ENCODE measurements at places on chromosomes 2 and 18. TPM values are rescaled to one million over a fixed set of nuclear protein-coding genes. Genes with fewer than 3 reads are reported as not detected.

LBX2 gene
- 0.59 TPM for total RNA-seq

- DNase-seq, result no peak
Observed at GRCh38 chr2:33605056-33605455, 6.0 kb upstream of the FAM98A start.

PTPN2 gene
- 17.6 TPM for total RNA-seq

- DNase-seq, result no peak
Observed at GRCh38 chr2:5970347-5970746, 278.2 kb downstream of the SOX11 start.

GRCh38 chr2:234206738-234207137 is 156.2 kb downstream of the SPP2 start:
- DNase-seq, result no peak

C2orf15 gene
- total RNA-seq, result not detected

DNA sequence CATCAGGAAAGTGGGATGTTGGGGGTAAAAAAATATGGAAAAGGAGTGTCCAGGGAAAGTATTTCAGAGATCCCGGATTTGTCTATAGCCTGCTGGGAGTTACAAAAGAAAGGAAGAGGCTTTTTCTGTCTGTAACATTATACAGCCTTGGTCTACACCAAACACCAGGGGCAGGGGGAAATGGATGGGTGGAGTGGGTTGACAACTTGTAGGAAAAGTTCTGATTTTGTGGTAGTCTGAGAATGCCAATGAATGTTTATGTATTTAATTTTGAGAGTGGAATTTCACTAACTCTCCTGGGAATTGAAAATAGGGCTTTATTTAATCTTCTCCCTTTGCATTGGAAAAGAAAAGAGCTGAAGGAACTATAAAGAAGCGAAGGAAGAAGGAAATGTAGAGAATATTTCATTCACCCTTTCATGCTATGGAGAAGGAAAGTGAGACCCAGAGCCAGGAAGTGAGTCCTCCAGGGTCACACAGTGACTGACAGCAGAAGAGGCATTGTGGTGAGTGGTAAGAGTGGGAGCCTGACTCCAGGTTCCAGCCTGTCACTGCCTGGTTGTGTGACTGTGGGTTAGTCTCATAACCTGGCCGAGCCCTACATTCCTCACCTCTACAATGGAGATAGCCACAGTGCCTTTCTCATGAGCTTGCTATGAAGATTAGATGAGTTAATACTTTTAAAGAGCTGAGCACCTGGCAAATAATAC is 346.3 kb upstream of the TNP1 start:
- no peak for DNase-seq

MC4R gene
- total RNA-seq, result not detected

- no peak for DNase-seq
Observed at GRCh38 chr18:26356045-26356785, 130.0 kb downstream of the TAF4B start.

GRCh38 chr2:88027697-88028389 is 11.5 kb upstream of the RNU2-63P start:
- no peak for DNase-seq

DNA sequence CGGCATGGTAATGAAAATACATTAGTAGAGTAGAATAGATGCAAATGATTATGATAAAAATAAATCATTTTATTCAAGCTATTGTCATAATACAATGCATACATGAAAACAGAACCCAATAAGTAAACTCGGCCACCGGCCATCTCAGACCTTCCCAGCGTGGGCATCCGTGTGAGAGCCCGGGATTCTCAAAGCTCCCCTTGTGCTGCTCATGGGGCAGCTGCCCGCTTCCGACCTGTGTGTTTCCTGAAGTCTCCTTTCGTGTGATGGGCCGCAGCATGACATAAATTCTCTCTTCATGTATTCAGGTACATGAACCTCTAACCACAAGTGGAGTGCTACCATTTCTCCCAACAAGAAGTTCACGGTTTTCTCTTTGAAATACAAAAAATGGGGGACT is 13.5 kb upstream of the CNDP2 start:
- DNase-seq, result no peak

CACNB4 gene
- total RNA-seq, result 0.04 TPM

DNA sequence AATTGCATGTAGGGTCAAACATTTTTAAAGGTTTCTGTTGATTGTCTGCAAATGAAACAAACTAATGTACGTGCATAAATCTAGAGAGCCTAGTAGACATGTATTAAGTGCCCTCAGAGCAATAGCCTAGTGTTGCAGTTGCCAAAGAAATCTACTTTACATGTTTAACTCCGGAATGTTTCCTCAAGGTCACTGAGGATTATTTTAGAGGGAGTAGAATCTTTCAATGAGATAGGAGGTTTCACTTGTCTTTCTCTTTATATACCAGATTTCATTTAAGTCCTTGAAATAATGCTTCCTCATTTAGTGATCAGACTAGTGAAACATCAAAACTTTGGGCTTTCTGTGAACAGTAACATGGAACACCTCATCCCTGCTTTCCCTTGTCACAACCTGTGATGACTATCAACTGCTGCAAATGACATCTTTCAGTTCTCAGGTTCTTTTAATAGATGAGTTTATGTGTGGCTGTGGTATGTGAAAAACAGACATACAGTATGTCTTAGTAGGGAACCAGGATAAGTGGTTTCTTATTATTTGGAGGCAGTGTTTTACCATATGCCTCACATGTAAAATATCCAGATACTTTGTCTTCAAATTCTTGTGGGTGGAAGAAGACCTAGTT is 5.5 kb downstream of the UBE2E3 start:
- DNase-seq, result no peak

DNA sequence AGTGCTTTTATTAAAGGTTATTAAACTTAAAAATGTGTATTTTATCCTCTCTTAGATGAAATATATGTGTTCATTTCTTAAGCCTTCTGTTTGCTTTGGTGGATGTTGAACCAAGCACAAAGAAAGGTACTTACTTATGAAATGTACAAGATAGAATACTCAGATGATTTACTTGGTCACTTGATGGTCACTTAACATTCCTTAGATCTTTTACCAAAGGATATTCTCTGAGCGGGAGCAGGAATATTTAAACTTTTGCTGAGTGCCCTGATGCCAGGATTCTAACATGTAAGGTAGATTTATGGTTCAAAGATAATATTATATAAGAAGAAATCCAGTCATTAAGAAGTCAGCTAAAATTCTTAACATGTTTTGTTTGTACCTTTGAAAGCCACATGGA is 193.5 kb upstream of the ZEB2 start:
- no peak for DNase-seq

- DNase-seq, result no peak
Observed at GRCh38 chr2:239695106-239695727, 294.4 kb upstream of the HDAC4 start.

DNA sequence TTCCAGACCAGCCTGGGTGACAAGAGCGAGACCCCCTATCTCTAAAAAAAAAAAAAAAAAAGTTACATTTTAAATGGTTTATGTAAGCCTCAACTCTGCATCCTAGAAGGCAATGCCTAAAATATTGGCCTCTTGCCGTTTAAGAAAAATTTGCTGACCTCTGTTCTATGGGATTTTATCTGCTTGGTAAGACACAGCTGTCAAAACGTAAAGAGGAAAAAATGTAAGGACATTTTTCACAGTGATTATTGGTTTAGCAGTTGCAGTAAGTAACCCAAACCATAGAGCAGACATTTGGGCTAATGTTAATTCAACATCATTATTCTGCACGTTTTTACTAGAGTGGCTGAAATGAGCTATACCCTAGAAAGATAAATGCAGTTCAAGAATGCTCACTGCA is 14.4 kb upstream of the E2F6 start:
- no peak for DNase-seq

- no peak for DNase-seq
Observed at GRCh38 chr2:104502901-104503300, 351.0 kb upstream of the POU3F3 start.

DNA sequence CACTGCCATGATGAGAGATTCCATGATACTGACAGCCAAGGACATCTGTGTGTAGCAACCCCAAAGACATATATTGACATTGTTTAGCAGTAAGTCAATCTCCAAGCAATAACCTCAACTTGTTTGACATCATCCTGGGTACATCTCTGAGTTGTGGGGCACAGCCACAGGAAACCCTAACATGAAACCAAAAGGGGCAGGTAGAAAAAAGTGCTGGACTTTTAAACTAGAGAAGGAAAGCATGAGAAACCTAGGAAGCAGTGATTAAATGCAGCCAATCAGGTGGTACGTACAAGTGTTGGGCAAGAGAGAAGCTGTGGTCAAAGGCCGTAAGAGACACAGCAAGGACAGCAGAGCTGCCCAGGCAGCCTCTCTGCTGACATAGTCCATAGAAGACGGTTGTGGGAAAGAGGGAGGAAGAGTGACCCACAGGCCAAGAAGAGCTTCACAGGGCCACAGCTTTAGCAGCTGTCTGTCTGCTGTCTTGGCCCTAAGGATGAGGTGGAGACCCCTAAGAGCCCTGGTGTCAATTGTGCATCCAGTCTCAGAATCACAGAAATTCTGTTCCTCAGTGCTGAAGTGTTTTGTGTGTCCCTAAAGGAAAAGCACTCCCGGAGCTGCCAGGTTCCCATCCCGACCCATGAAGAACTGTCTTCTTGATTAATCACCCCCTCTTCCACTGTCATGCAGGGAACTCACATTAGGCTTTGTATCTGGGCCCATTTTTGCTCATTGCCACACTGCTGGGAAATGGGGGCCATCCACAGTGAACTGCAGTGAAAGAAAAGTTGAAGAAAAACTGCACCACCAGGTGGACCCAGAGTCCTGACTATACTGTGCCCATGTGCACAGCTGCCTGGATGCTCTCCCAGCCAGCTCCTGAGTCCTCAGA is 25.4 kb upstream of the CHN1 start:
- DNase-seq, result no peak

- no peak for DNase-seq
Observed at GRCh38 chr2:101958061-101958460, 33.7 kb upstream of the IL1R2 start.

SCG2 gene
- not detected for total RNA-seq

DNA sequence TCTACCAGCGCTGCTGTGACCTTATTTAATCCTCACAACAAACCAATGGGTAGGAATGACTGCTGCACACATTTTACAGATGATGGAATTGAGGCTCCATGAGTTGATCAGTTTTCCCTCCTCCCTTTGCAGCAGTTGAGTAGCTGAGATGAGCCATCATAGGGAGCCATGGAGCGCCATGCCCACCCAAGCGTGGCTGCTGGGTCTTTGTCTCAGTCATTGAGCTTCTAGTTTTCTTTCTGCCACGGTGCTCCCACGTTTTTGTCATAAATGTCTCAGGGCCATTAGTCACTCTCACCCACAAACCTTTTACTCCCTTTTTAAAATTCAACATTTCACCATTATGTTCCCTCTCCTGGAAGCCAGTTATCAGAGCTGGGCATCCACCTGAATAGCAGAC is 45.8 kb downstream of the TMEM17 start:
- no peak for DNase-seq

All from gastrocnemius medialis (tissue), 4 donors.